ENCODE measurements at places on chromosomes 12 and 14. TPM values are rescaled to one million over a fixed set of nuclear protein-coding genes. Genes with fewer than 3 reads are reported as not detected.

SLCO1B3 gene
- polyA plus RNA-seq, result not detected

NKX2-1 gene
- polyA plus RNA-seq, result not detected

NIN gene
- polyA plus RNA-seq, result 6.4 TPM

TCL1B gene
- polyA plus RNA-seq, result not detected

HOXC11 gene
- polyA plus RNA-seq, result not detected

Measured in adipose tissue (tissue), 3 donors.